Activated naive CD4-positive, alpha-beta T cell treated with anti-CD3 and anti-CD28 coated beads for 36 hours (primary cell): ENCODE measurements at places on chromosomes 2 and 18. TPM values are rescaled to one million over a fixed set of nuclear protein-coding genes. Genes with fewer than 3 reads are reported as not detected.

PROKR1 gene
- total RNA-seq = not detected

- no peaks in the 10 kb centered on the region for H3K36me3 ChIP-seq
- H3K27me3 ChIP-seq = no peaks in the 10 kb centered on the region
- H3K4me3 ChIP-seq = no peak overlapping the region
- H3K4me1 ChIP-seq = peaks cover 89% of the 10 kb centered on the region
Measured at GRCh38 chr2:136126021-136126420, 8.1 kb upstream of the CXCR4 start.

DNA sequence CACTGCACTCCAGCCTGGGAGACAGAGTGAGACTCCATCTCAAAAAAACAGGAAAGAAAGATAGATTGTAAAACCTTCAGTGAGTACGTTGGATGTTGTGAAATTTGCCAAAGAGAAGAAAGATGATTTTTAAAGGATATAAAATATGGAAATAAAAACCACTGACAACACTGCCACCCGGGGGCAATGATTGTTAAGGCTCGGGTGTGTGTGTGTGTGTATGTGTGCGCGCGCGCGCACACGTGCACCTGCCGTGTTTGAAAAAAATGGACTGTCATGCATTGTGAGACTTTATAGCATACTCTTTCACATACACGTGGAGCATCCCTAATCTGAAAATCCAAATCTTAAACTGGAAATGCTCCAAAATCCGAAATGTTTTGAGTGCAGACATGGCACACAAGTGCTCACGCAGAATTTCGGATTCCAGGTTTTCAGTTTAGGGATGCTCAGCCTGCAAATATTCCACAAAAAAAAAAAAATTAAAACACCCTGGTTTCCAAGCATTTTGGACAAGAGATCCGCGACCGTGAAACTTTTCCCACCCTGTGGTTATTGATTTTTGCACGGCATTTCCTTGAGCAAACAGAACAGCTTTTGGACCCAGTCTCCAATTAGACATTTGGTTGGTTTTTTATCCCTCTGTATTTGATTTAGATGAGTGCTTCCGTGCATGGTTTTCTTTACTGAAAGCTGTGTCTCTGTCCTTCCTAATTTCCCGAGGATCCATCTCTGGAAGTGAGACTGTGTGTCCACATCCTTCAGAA, 269.2 kb downstream of the AGAP1 start:
- no peak for DNase-seq
- no peaks in the 10 kb centered on the region for H3K36me3 ChIP-seq
- H3K27me3 ChIP-seq = peaks cover 7% of the 10 kb centered on the region
- H3K4me3 ChIP-seq = no peak overlapping the region
- H3K4me1 ChIP-seq = peaks cover 2% of the 10 kb centered on the region
- no peak overlapping the region for H3K27ac ChIP-seq

DNA sequence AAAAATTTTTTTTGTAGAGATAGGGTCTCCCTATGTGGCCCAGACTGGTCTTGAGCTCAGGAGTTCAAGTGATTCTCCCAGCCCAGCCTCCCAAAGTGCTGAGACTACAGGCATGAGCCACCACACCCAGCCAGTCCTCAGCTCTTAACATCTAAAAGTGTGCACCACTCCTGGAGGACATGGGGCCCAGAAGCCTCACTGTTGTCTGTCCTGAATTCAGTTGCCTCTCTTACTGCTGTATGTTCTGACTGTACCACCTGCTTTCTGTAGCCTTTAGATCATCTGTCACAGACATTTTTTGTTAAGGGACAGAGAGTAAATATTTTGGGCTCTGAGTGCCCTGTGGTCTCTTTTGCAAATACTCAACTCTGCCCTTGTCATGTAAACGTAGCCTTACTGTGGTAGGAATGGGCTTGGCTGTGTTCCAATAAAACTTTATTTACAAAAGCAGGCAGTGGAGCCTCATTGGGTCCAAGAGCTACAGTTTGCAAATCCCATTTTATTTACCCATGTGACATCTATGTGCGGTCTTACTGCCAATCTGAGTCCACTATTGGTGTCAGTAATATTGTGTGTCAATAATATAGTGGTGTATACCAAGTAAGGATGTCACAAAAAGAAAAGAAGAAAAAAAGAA, 38.1 kb downstream of the TMEM37 start:
- no peaks in the 10 kb centered on the region for H3K4me1 ChIP-seq
- no peak overlapping the region for H3K4me3 ChIP-seq
- no peaks in the 10 kb centered on the region for H3K27me3 ChIP-seq
- no peaks in the 10 kb centered on the region for H3K36me3 ChIP-seq

GRCh38 chr2:121826036-121826435, 70.6 kb downstream of the TSN start:
- no peaks in the 10 kb centered on the region for H3K36me3 ChIP-seq
- H3K4me3 ChIP-seq = no peak overlapping the region
- no peak overlapping the region for H3K27ac ChIP-seq
- H3K27me3 ChIP-seq = peaks cover 4% of the 10 kb centered on the region
- H3K4me1 ChIP-seq = no peaks in the 10 kb centered on the region

GRCh38 chr2:166671801-166672200, 177.8 kb upstream of the SCN7A start:
- DNase-seq = no peak
- no peaks in the 10 kb centered on the region for H3K4me1 ChIP-seq
- no peak overlapping the region for H3K4me3 ChIP-seq
- no peak overlapping the region for H3K27ac ChIP-seq
- no peaks in the 10 kb centered on the region for H3K27me3 ChIP-seq
- H3K36me3 ChIP-seq = no peaks in the 10 kb centered on the region

IL1R2 gene
- total RNA-seq = 10.5 TPM

DNA sequence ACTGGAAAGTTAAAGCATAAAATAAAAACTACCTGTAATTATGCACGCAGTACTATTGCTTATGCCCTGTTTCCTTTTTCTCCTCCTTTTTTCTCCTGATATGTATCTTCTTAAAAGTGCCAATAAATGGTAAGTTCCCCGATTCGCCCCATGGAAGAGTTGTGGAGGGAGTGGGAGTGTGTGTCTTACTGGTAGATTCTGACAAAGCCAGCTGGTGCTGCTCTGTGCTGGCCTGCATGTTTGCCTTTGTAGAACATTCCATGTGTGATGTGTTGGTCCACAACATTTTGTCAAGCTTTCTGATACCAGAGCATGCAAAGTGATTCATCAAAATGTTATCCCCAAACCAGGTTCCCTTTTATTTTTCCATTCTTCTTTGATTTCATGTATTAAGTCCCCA, 356.9 kb upstream of the RAB12 start:
- DNase-seq = no peak
- H3K4me3 ChIP-seq = no peak overlapping the region
- no peaks in the 10 kb centered on the region for H3K4me1 ChIP-seq
- H3K27ac ChIP-seq = no peak overlapping the region
- no peaks in the 10 kb centered on the region for H3K27me3 ChIP-seq
